ENCODE measurements at places on chromosomes 5 and 9.

- no peak for DNase-seq
Observed at GRCh38 chr5:161372682-161373344, 173.7 kb downstream of the GABRB2 start.

GRCh38 chr9:21455320-21455719 lies 15.1 kb downstream of the IFNA1 start:
- DNase-seq: peak; percentile 38

DNA sequence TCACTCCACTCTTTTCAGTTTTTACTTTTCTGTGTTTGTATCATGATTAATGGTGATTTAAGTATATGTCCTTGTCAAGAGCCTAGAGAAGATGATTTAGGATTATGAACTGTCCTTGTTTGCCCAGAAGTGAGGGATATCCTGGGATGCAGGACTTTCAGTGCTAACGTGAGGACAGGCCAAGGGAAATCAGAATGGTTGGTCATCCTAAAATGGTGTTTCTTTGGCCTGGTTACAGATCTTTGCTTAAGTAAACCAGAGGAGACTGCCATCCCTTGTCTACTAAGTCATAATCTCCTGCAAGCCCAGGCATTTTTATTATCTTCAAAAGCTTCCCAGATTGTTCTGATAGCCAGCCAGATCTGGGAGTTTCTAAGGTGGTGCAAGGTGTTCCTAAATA lies 22.3 kb upstream of the DPYSL3 start:
- DNase-seq: no peak

DNA sequence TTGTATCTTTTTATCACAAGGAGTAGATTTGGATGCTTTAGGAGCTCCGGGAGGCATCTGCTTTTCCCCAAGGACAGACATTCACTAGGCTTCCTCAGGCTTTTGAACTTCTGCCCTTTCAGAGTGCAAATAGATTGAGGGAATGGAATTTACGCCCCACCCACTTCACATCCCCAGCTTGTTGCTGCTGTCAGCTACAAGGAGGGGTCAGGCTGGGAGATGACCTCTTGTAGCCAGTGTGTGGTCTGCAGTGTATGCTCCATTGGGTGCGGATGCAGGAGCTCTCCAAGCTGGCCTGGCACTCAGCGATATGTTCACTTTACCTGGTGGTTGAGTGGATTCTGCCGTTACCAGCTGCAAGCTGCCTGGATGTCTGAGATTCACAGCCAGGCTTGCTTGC lies 6.4 kb downstream of the TNFSF15 start:
- DNase-seq: peak; percentile 23

DNA sequence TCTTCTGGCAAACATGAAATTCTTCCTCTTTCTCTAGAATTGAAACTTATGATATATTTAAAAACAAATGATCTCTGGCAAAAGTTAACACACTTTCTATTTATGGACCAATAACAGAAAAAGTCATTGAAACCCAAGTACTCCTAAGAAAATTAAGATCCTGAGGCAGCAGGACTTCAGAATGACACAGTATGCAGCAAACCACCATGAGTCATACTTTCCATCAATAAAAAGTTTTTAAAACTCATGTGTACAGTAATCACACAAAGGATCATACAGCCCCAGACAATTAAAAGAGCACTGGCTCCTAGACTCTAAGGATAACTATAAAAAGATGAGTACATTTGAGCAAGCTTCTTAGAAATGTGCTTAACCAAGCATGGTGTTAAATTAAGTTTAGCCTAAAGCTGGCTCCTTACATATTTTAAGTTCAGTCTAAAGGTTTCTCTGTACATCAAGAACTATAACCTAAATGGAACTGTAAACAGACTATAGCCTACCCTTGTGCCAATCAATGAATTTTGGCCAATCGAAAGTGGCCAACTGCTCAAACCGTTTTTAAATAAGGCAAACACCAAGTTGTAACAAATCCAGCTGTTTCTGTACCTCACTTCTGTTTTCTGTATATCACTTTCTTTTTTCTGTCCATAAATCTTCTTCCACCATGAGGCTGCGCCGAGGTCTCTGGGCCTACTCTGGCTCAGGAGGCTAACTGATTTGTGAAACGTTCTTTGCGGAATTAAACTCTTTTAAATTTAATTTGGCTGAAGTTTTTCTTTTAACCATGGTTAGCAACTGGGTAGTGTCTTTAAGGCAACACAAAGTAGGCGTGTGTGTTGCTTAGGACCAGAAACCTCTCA lies 232.1 kb upstream of the PIK3R1 start:
- peak; percentile 74 for DNase-seq

DNA sequence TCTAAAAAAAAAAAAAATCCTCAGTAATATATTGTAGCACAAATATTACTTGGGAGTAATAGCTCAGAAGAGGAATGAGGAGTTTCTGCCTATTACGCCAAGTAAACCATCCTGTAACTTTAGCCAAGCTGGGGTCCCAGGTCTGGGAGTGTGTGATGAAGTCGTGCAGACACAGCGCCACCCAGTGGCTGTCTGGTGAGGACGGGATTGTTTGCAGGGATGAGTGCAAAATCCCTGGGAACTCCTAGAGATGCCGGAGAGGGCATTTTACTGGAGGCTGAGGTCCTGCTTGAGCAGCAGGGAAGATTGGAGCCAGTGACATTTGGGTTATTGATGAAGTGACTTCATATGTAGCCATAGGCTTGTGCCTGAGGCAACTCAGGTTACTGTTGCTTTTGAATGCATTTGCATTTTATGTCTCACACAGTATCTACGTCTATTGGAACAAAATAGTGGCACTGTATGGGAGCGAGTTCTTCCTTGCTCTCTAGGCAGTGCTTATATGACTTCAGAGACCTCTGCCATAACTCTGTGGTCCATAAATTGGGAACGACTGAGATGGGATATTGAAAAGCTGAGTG lies 72.8 kb downstream of the PSAT1 start:
- peak; percentile 59 for DNase-seq

All from fibroblast of skin of back (primary cell).